ENCODE measurements at places on chromosomes 2 and 18.

DNA sequence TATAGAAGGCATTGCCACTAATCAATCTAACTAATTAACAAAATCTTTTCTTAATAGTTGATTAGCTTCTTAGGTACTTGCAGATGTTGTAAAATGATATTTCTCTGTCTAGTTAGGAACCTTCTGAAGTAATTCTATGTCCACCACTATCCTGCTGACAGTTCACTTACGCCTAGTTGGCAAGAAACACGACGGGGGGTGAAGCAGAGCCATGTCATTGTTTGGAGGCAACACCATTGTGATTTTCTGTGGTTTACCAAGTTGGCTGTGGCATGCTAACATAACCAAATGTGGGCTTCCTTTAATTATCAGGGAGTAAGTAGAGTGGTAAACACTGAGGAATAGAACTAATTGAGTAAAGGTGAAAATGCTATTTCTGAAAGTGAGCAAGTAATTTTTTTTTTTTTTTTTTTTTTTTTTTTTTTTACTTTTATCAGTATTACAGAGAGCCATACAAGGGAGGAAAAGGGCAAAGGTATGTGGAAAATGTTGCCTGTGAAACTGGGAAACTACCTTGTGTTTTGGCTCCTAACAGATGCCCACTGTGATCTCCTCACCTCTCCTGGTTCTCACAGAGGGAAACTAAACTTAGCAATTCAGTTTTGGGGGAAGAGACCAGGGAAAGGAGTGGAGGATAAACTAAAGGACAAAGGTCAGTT lies 126.8 kb downstream of the MEIS1 start:
- no peak for DNase-seq

GRCh38 chr2:5409898-5410381 lies 282.2 kb upstream of the SOX11 start:
- no peak for DNase-seq

DNA sequence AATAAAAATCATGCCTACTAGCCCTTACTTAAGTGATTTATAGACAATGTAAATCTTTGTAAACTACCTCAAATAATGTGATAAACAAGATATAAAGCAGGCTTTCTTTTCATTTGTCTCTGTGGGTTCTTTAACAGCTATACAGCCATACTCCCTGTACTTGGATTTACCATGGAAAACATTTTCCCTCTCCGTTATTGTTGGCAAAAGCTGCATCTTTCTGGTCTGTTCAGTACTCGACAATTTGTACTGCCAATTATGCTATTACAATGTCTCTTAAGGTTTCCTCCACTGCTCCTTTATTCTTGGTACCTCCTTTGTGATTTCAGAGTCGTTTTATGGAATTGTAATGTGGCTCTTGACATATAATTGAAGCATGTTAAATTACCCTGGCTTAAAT lies 426.3 kb upstream of the PKDCC start:
- no peak for DNase-seq

DNA sequence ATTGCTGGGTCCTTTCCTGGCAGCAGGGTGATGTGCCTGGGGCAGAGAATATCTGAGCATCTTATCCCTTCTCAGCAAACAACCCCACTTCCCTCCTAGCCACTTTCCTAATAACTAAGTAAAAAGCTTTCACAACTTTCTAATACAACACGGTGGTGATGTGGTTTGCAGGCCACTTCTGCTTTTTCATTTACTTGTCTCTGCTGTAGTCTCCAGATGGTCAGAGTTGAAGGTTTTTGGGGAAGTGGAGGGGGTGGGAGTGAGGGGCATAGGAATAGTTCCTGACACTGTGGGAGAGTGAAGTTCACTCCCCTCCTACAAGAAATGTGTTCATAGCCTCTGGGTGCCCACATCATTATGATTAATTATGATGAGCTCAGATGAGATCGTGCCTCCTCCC lies 11.6 kb downstream of the OXER1 start:
- no peak for DNase-seq

GRCh38 chr2:122150524-122151280 lies 395.3 kb downstream of the TSN start:
- no peak for DNase-seq

DNA sequence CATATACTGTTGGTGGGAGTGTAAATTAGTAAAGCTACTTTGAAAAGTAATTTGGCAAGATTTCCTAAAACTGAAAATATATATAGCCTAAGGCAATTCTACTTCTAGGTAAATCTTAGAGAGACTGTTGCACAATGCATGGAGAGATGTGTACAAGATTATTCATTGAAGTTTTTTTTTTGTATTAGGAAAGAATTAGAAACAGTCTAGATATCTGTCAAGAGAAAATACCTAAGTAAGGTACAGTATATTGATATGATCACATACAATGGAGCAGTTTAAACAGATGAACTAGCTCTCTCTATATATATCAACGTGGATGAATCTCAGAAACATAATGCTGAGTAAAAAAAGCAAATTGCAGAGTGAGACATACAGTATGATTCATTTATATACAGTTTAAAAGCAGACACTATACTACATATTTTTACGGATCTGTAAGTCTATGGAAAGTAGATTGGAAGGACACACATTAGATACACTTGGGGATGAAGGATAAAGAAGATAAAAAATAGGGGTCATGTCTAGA lies 59.3 kb upstream of the ACVR1 start:
- no peak for DNase-seq

GRCh38 chr2:165594935-165595255 lies 125.4 kb downstream of the CSRNP3 start:
- no peak for DNase-seq

Measured in tibial artery (tissue), 4 donors.